ENCODE measurements at places on chromosomes 2 and 18.

DNA sequence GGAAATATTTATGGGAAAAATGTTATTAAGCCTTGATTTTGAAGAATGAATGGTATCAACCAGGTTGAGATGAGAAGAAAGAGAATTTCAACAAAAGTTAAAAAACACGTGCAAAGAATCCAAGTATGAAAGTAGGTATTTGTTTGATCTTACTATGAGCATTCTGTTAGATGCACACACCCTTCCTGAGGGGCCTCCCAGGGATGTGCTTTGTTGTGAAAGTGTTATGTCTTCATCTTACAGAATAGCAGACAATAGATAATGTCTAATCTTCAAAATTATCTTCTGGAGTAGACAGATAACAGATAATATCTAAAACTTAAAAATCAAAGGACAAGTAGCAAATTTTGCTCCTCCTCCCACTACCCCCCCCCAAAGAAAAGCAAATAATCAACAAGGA, 155.2 kb upstream of the COL3A1 start:
- DNase-seq = peak; percentile 85

- no peak for DNase-seq
Measured at GRCh38 chr2:119760956-119761275, 1.2 kb downstream of the PTPN4 start.

GRCh38 chr18:47758000-47758399, 172.5 kb downstream of the SMAD2 start:
- no peak for DNase-seq

DNA sequence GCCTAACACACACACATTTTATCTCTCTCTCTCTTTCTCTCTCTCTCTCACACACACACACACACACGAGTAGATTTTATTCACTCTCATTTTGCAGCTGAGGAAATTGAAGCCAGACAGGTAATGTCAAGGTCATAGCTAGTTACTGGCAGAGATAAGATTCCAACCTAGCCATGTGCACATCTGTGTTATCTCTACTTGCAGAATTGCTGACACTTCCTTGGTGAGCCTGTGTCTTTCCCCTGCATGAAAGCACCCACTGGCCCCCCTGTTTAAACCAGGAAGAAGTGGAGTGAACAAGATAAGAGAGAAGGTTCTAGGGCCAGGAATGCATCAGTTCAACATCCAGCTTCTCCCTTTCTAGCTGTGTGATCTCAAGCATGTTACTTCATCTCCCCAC, 423.7 kb downstream of the TXNL1 start:
- DNase-seq = no peak

- peak; percentile 59 for DNase-seq
Measured at GRCh38 chr2:241877989-241878970, 8.8 kb downstream of the RTP5 start.

DNA sequence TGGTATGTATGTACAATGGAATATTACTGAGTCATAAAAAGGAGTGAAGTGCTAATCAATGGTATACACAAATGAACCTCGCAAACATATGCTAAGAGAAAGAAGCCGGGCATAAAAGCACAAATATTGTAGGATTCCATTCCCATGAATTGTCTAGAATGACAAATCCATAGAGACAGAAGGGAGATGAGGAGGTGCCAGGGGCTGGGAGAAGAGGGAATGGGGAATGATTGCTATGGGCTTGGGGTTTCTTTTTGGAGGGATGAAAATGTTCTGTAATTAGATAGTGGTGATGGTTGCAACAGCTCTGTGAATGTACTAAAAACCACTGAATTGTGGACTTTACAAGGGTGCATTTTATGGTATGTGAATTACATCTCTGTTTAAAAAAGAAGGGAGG, 73.5 kb downstream of the GLI2 start:
- DNase-seq = no peak

- DNase-seq = no peak
Measured at GRCh38 chr2:174593574-174594203, 3.9 kb downstream of the WIPF1 start.

GRCh38 chr2:73004889-73005596, 66.5 kb downstream of the SFXN5 start:
- DNase-seq = peak; percentile 66

All from trophoblast cell (in vitro differentiated cells and primary cell).